Hindlimb muscle (tissue), 1 donor: ENCODE measurements at places on chromosomes 16 and 17.

DNA sequence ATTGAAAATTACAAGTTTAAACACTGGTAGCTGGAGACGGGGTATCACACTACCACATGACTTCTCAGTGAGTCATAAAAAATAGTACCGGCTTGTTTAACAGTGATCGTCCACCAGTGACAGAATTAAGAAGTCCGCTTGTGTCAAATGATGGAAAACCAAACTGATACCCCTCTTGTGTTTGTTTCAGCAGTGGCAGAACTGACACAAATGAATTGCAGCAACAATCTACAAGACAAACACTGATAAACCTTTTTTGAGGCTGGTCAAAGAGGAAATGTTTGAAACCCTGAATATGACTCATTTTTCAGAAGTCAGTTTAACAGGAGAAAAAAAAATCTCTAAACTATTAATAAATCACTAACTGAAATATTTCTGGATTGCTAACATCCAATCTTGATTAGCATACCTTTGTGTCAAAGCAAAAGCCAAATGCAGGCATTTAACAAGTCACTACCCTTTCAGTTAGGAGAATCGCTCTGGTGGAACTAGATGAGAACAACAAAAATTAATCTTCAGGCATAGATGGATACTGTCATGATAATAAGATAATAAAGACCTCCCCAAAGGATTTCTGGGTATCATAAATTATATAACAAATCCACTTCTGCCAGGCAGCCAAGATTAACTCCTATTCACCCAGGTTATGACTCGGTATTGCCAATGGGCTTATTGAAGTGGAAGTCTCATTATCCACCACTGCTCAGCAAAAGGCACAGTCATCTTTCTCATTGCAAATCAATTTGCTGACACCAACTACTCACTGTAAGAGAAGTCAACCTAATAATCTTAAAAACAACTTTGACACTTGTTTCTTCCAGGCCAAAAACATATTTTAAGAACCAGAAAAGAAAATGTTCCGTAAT, 20.8 kb downstream of the DCUN1D3 start:
- no peak for DNase-seq

- DNase-seq: no peak
These were observed 42.2 kb upstream of the GSE1 start for GRCh38 chr16:85570735-85571562.

DNA sequence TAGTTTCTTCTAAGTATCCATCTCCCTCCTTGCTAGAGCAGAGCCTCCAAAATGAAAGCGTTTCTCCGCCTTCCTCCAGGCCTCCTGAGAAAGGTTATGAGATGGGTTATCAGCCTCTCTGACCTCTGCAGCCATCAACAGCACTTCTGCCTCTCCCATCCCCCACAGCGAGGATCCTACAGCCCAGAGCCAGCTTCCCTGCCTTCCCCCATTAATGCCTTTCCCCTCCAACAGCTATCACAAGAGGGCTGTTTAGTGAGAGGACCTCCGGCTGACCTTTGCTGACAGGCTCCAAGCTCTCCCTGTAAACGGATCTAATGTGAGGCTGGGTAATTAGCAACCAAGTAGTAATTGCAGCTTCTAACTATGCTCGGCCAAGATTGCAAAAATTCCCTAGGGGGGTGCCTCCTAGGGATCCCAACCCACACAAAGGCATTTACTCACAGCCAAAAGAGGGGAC, 55.8 kb downstream of the ZFHX3 start:
- DNase-seq: no peak

- DNase-seq: no peak
These were observed 32.6 kb downstream of the PLXDC1 start for GRCh38 chr17:39118674-39119419.

DNA sequence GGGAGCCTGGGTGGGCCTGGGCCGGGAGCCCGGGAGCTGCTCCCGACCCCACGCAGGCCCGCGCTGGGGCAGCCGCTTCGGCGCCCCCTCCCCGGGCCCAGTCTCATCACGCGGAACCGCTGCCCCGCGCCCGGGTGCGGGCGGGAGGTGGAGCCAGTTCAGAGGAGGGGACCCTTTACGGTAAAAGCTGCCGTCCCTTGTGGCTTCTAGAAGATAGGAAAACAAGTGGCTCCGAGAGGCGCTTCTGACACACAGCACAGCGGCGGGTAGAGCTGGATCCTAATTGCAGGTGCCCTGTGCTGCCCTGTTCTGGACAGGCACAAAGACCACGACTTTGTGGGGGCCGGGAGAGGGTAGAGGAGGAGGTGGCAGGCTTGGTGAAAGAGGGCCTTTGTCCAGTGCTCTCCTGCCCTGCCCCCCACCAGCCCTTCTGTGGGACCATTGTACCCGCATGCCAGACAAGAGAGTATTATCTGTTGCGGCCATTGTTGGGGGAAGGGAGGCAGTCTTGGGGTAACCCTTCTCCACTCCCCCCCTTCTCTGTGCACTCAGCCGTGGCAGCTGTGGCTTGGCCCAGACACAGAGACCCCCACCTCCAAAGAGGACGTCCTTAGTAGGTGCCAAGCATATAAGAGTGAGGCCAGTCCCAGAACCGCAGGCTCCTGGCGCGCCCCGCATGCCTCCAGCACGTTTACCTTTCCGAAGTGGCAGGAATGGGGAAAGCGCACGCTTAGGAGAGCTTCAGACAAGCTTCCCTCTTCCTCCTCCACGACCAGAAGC, 736 bp downstream of the CNP start:
- no peak for DNase-seq

- no peak for DNase-seq
These were observed 88.0 kb downstream of the NLK start for GRCh38 chr17:28130472-28130871.

GRCh38 chr17:4858882-4859260, 25.7 kb downstream of the MINK1 start:
- no peak for DNase-seq
